Upper lobe of right lung (tissue), 1 donor: ENCODE measurements at places on chromosomes 5 and 9. TPM values are rescaled to one million over a fixed set of nuclear protein-coding genes. Genes with fewer than 3 reads are reported as not detected.

GRCh38 chr9:128593039-128593438, 40.7 kb downstream of the SPTAN1 start:
- DNase-seq, result no peak

The SLC34A3 gene
- 0.23 TPM for total RNA-seq

DNA sequence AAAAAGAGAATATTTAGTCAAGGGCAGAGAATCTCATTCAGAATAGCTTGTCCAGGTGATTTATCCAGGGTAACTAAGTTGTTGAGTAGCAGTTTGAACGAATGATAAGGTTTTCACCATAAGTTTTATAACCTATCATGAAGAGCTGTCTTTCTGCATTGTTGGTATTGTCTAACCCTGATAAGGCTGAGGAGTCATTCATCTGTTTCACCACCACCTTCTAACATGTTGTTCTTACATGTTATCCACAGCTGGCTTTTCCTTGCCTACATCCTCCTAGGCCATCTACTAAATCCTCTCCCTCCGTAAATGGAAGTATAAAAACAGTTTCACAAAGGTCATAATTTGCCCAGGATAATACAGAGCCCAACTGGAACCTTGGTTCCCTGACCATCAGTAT, 24.1 kb downstream of the ZNF462 start:
- no peak for DNase-seq

GRCh38 chr9:33172256-33173238, 5.4 kb upstream of the B4GALT1 start:
- DNase-seq, result no peak

DNA sequence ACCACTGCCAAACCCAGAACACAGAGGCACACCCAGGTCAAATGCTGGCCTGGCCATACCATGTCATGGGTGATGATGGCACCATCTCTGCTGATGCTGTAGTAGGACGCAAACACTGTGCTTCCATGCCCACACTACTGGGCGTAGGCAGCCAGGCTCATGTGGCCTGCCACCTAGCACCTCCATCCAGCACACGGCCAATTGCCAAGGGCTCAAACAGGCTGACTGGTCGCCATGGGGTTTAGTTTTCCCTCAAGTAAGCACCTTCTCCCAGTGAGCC, 39.4 kb downstream of the BICD2 start:
- no peak for DNase-seq

DNA sequence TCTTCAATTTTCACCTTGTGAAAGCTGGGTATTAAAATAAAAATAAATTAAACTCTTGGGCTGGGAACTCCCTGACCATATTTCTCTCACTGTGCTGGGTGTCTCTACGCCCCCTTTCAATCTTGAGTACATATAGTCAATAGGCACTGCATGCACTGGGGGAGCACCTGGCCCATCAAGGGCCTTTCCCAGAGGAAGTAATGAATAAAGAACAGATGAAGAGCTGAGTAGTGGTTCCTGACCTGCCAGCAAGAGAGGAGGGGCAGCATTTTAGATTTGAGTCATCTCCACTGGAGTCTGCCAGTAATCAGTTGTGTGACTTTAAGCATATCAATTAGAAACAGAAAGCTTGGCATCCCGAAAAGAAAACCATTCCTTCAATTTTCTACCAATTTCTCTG, 6.2 kb downstream of the MAPKAP1 start:
- DNase-seq, result no peak

- DNase-seq, result no peak
These were observed 39.5 kb downstream of the JAKMIP2 start for GRCh38 chr5:147743012-147743411.

DNA sequence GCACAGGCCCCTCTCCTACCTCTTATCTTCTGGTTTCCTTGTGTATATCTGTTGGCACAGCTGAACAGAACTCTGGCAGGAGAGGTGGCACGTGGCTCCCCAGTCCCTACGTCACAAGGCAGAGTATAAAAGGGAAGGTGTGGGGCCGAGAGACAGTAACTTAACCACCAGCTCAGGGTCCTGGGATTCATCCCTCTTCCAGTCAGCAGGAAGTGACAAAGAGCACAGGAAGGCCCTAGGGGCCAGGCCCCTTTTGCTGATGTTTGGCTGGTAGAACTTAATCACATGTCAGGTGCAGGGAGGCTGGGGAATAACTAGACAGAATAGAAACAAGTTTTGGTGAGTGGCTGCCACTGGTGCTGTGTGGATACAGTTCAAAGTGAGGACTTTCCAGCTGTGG, 4.5 kb upstream of the ICE1 start:
- DNase-seq, result no peak
